Mesothelial cell of epicardium (in vitro differentiated cells): ENCODE measurements at places on chromosomes 6 and 20. TPM values are rescaled to one million over a fixed set of nuclear protein-coding genes. Genes with fewer than 3 reads are reported as not detected.

BACH2 gene
- total RNA-seq = 34.1 to 36.1 TPM (median 34.1 TPM) in 3 replicates

ALDH8A1 gene
- total RNA-seq = 0.60 to 1.3 TPM (median 1.1 TPM) in 3 replicates

CRIP3 gene
- total RNA-seq = 2.2 to 3.4 TPM (median 2.9 TPM) in 3 replicates

DNA sequence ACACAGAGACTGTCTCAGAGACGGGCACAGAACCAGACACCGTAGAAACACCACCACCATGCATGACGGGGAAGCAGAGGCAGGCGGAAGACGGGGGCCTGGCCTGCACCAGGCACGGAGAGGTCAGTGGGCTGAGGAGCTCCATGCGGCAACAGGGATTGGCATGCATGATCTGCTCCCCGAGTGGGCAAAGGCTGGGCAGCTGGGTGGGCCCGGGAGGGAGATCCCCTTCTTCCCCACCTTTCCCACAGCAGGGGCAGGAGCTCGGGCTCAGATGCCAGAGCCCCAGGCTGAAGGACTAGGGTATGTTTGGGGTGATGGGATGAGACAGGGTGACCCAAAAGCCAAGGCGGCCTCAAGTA is 43.2 kb downstream of the RAB44 start:
- H3K4me3 ChIP-seq = no peak overlapping the region
- peaks cover 8% of the 10 kb centered on the region for H3K4me1 ChIP-seq
- no peak for DNase-seq
- H3K36me3 ChIP-seq = no peaks in the 10 kb centered on the region

DNA sequence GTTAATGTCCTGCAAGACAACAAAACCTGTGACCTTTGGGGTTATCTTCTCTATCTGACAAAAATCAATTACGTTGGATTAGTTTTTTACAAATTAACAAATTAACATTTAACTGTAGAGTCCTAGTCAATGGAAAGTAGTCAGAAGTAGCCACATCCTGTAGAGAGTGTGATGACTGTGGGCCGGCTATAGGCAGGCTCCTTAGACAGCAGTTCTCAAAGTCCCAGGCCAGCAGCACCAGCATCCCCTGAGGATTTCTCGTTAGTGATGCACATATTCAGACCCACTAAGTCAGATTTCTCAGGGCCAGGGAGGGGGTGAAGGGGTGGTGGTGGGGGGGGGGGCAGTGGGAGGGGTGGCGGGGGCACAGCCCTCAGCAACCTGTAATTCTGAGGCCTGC is 37.2 kb downstream of the ZNF341 start:
- H3K36me3 ChIP-seq = peaks cover 13% of the 10 kb centered on the region
- DNase-seq = no peak
- no peak overlapping the region for H3K27ac ChIP-seq
- H3K4me1 ChIP-seq = no peaks in the 10 kb centered on the region
